ENCODE measurements at places on chromosomes 7 and 10. TPM values are rescaled to one million over a fixed set of nuclear protein-coding genes. Genes with fewer than 3 reads are reported as not detected.

TSC22D4 gene
- 81.9 TPM for total RNA-seq

OPN1SW gene
- not detected for total RNA-seq

PNLIPRP1 gene
- 0.57 TPM for total RNA-seq

LRRC27 gene
- total RNA-seq = 2.0 TPM

TET1 gene
- total RNA-seq = 0.24 TPM

IDI2 gene
- total RNA-seq = not detected

FAM237B gene
- not detected for total RNA-seq

LEP gene
- not detected for total RNA-seq

ELN gene
- not detected for total RNA-seq

ZNF736 gene
- 11.1 TPM for total RNA-seq

NRF1 gene
- 18.0 TPM for total RNA-seq

TMEM178B gene
- 0.23 TPM for total RNA-seq

GARS1 gene
- total RNA-seq = 410 TPM

TFPI2 gene
- 1.3 TPM for total RNA-seq

CLDN4 gene
- total RNA-seq = 0.32 TPM
